IMR-90 (cell line): ENCODE measurements at places on chromosomes 5 and 9. TPM values are rescaled to one million over a fixed set of nuclear protein-coding genes. Genes with fewer than 3 reads are reported as not detected.

The SCGB3A2 gene
- polyA plus RNA-seq = not detected in 2 replicates

The C5orf52 gene
- polyA plus RNA-seq = not detected in 2 replicates

The SEMA6A gene
- 0.27 and 0.50 TPM in 2 replicates for polyA plus RNA-seq

The MAN1B1 gene
- 49.8 and 55.1 TPM in 2 replicates for polyA plus RNA-seq

The FAXDC2 gene
- polyA plus RNA-seq = 8.1 and 8.9 TPM in 2 replicates

The SFXN1 gene
- polyA plus RNA-seq = 105 and 131 TPM in 2 replicates

The PCDHGA12 gene
- 7.9 and 9.2 TPM in 2 replicates for polyA plus RNA-seq

The PCDHA1 gene
- 0.05 and 0.07 TPM in 2 replicates for polyA plus RNA-seq

The GFRA3 gene
- not detected in 2 replicates for polyA plus RNA-seq

The KIF12 gene
- polyA plus RNA-seq = 0.11 TPM in 1 of 2 replicates, not detected in the other

The SLC45A2 gene
- polyA plus RNA-seq = 0.07 TPM in 1 of 2 replicates, not detected in the other

The SPINK13 gene
- polyA plus RNA-seq = not detected in 2 replicates

The ENHO gene
- 0.10 TPM in 1 of 2 replicates, not detected in the other for polyA plus RNA-seq

The CCDC152 gene
- 0.57 and 0.87 TPM in 2 replicates for polyA plus RNA-seq

The C9orf50 gene
- 0.09 and 0.20 TPM in 2 replicates for polyA plus RNA-seq

The DAP gene
- polyA plus RNA-seq = 152 and 189 TPM in 2 replicates

The TRIM23 gene
- 3.7 and 4.1 TPM in 2 replicates for polyA plus RNA-seq

The AK8 gene
- polyA plus RNA-seq = 0.09 and 0.19 TPM in 2 replicates

The ACSL6 gene
- polyA plus RNA-seq = not detected in 2 replicates

The NPDC1 gene
- 58.1 and 74.0 TPM in 2 replicates for polyA plus RNA-seq

The FREM1 gene
- not detected in 2 replicates for polyA plus RNA-seq
